ENCODE measurements at places on chromosomes 5 and 9.

DNA sequence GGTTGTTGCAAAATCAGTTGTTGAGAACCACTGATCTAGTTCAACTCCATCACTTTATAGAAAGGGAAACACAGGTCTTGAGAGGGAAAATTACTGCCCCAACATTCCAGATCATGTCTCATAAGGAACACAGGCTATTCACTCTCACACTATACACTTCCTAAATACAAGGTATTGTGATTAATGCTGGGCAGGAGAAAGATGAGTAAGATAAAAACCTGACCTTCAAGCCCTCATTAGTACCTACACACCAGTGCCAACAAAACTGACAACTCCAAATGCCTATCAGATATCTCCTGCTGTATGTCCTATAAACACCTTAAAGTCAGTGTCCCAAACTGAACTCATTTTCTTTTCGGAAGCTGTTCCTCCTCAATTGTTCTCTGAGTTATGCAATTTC is 8.2 kb downstream of the GNE start:
- DNase-seq: peak; percentile 12

DNA sequence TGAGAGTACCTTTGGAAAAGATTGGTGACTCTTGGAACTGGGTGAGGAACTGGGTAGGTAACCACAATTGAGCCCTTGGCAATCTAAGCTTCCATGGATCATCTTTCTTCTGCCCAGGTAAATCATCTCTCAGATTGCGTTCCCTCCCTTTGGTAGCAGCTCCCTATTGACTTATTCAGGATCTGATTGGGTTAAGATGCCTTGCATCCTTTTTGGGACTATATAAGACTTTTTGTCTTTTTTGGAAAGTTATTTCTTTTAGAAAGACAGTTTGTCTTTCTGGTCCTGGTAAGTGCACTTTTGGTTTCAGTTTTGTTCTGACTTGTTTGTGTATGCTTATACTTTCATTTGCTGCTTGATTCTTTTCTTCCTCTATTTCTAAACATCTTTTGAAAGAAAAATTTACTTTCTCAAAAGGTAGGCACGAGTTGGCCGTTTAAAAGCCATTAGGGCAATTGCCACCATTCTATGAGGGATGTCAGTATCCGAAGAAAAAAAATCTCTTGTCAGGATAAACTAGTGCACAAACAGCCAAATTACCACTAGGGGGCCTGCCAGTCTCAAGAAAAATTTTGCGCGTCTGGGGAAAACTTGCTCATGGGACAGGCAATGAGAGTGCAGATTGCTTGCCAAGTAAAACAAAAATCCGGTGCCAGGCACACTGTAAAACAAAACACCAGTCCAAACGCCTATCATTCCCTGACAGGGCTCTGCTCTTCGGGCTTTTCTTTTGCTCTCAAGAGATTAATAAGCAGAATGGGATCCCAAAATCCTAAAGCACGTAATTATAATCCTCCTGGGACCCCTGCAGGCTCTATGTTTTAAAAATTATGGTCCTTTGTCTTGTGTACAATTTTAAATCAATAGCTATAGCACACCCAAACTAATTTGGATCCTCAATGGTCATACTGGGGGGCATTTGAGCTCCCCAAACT is 12.8 kb downstream of the OR1J1 start:
- DNase-seq: peak; percentile 76

DNA sequence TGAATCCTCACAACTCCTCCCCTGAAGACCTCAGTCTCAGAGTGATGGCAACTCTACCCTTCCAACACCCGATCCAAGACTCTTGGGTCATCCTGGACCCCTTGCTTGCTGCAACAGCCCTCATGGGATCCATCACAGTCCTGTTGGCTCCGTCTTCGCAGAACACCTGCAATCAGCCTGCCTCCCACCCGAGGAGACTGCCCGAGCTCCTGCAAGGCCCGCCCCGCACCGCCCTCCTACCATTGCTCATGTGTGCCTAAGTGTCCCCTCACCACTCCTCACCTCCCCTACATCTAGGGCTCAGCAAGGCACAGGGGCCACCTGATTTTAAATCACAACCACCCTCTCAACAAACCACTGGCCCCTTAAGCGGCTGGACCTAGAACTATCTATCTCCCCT is 5.3 kb downstream of the SEMA4D start:
- no peak for DNase-seq

- no peak for DNase-seq
Observed at GRCh38 chr5:172303162-172303561, 19.6 kb upstream of the UBTD2 start.

GRCh38 chr9:5113523-5113922 is 71.9 kb downstream of the INSL6 start:
- DNase-seq: no peak

DNA sequence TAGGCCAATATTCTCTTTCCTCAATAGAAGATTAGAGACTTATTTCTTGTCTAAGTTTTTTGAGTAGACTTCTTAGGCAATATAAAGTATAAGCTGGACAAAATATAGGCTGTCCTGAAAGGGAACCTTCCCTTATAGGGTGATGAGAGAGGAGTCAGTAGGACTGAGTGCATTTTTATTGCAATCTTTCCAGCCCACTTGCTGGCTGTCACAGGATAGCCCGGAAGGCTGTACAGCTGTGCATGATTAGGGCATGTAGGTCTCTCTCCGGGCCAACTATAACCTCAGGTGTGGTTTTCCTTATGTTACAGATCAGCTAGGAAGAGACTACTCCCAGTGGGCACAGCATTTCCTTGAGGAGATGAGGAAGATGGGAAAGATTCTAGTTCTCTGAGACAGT is 159.8 kb upstream of the MEF2C start:
- DNase-seq: no peak

All from amniotic epithelial cell (primary cell).